ENCODE measurements at places on chromosomes 12 and 14.

DNA sequence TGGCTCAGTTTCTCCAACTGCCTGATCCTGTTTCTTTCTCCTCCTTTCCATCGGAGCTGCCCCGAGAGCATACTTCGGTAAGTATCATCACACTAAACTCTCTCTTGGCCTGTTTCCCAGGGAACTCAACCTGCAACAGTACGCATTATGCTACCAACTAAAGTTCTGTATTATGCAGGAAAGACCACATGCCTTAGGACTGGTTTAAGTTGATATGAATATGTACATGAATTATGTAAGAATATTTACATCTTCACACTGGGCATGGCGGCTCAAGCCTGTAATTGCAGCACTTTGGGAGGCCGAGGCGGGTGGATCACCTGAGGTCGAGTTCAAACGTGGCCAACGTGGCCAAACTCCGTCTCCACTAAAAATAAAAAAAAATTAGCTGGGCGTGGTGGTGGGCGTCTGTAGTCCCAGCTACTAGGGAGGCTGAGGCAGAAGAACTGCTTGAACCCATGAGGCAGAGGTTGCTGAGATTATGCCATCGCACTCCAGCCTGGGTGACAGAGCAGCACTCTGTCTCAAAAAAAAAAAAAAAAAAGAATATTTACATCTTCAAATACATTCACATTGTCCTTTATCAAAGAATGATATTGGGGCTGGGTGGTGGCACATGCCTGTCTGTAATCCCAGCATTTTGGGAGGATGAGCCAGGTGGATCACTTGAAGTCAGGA lies 31.9 kb upstream of the VPS33A start:
- DNase-seq = no peak

DNA sequence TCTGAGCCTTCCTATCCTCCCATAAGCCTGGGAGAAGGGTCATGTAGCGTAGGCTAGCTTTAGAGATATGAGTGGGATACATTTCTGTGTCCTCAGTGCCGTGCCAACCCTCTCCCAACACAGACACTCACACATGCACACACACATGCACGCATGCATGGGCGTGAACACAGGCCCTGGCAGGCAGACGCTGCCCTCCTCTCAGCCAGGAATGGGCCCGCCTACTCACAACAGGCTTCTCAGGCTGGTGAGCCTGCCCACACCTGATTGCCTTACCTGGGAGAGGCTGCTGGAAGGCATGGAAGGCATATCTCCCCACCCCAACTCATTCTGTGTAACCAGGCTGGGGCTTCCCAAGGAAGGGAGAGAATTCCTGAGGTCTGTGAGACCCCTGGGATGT lies 12.8 kb upstream of the ACVR1B start:
- DNase-seq = no peak

- no peak for DNase-seq
Measured at GRCh38 chr14:89473989-89474388, 57.0 kb upstream of the FOXN3 start.

DNA sequence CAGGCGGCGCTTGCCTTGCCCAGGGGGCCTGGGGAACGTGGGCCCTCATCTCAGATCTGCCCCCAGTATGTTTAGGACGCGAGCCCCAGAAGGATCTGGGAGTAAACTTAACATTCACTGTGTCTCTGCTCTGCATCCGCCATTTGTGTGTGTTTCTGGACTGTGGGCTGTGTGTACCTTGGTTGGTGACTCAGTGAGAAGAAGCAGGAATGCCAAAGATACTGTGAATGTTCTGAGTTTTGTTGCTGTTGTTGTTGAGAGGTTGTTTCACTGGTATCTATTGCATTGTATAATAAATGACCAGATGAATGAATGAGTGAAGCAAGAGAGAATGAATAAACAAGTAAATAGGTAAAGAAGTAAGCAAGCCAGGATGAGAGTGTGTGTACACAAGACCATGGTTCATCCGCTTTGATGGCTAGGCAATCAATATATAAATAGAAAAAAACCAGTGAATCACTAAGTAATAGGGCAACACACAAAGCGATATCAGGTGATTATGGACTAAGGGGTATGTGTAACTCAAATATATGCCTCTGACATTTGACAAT lies 20.5 kb downstream of the MEG3 start:
- no peak for DNase-seq
